ENCODE measurements at places on chromosomes 1 and 21.

GRCh38 chr21:40118527-40118926, 251.3 kb downstream of the PCP4 start:
- no peak for DNase-seq

DNA sequence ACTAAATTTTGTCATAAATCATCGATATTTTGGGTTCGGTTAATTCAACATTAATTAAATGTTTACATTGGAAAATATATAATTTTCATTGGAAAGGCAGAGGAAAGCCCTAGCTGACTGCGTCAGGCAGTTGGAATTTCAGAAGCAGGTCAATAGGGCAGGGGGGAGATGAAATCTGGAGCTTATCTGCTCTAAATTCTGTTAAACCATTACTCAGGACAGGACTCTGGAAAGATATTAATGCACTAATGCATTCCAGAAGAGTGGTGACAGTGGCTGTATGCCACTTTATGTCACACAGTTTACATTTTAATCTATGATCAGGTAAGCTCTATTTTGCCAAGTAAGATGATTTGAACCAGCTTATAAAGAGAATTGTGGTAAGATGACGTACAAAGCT, 153.0 kb upstream of the B3GALT2 start:
- DNase-seq = no peak

- no peak for DNase-seq
These were observed 18.0 kb upstream of the ST3GAL3 start for GRCh38 chr1:43689289-43689688.

GRCh38 chr1:205444931-205445645, 10.8 kb downstream of the BLACAT1 start:
- DNase-seq = no peak

GRCh38 chr1:183461350-183461749, 10.9 kb upstream of the SMG7 start:
- DNase-seq = no peak

- DNase-seq = no peak
These were observed 347.9 kb downstream of the LTN1 start for GRCh38 chr21:28644762-28645161.

DNA sequence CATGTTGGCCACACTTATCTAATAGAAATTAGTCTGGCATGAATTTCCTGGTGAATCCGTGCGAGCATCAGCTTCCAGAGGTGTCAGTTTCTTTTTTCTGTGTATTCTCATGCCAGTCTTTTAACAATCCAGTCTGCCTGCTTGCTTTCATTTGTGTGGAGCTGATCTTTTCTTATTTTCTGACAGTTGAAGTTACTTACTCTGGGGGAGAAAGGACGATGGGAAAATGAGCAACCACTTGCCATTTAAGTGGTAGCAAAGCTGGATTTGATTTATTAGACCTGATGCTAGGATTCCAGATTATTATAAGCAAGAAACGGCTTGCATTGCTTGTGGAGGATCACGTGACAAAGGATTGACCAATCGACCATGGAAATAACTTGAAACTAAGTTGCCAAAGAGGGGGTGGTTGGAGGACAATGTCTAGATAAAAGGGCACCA, 24.3 kb upstream of the APP start:
- no peak for DNase-seq

GRCh38 chr1:244388961-244389360, 62.7 kb downstream of the ADSS2 start:
- no peak for DNase-seq

DNA sequence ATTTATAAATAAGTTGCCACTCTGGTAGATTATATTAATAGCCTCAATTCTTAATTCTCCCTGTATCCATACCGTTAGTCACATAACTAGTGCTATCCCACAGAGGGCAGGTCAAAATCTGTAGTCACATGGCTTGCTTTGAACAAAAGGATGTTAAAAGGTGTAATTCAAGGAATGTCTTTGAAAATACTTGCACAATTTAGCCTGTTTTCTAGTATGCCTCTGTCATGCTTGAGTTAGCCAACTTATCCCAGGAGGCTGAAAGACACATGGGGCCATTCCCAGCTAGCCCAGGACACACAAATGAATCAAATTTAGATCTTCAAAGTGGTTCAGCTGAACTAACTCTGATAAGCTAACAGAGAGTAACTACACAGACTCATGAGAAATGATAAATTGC, 758.5 kb upstream of the NEGR1 start:
- no peak for DNase-seq

GRCh38 chr1:36149973-36150295, 648 bp upstream of the TRAPPC3 start:
- DNase-seq = no peak

DNA sequence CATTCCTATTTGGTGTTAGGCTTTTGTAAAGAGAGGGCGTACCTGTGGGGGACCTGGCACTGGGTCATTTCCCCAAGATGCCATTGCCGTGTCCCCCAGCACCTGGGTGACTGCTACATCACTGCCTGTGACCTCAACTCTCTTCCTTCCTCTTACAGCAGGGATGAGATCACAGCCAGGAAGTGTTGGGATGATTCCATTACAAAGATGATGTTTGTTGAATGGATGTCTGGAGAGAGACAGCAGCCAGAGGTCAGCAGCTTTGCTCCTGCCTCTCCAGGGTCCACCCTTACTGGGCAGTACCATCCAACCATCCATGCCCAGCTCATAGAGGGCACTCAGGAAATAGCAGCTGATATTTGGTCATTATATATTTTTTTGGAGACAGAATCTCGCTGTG, 35.1 kb downstream of the TMEM51 start:
- no peak for DNase-seq

DNA sequence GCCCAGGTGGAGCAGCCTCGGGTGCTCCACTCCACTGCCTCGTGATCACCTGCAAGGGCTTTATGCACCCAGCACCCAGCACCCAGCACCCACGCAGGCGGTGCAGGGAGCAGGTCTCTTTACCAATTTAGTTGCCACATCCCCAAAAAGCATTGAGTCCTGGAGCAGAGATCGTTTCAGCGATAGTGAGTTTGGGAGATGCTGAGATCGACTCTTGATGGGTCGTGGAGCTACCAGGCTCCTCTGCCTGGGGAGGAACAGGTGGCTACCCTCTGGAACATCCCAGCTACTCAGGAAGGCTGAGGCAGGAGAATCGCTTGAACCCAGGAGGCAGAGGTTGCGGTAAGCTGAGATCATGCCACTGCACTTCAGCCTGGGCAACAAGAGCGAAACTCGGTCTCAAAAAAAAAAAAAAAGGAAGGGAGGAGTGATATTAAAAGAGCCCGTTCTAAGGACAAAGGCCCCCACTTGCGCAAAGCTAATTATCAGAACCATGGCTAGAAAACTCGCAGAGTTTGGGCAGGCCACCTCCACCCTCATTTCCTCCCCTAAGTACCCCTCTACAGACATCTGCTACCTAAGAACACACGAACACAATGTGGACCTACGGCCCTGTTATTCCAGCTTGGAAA, 106.5 kb upstream of the SLC45A1 start:
- no peak for DNase-seq

GRCh38 chr1:91440847-91441246, 36.2 kb upstream of the HFM1 start:
- no peak for DNase-seq

- no peak for DNase-seq
These were observed 129.8 kb upstream of the CHODL start for GRCh38 chr21:18114810-18115209.

DNA sequence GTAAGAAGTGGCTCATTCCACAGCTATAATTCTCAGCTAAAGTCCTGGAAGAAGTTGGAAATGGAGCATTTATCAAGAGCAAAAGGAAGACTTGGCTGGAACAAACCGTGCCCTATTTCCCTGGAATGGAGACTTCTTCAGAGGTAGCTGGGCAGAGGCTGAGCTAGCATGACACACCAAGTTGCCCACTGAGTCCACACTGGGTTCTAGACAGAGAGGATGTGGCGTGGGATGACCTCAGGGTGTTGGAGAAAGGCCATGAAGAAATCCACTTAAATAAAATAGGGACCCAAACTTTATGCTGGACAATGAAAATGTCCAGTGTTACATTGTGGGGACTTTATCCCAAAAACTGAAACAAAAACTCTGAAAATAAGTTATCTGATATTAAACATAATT, 116.2 kb downstream of the KCNJ6 start:
- DNase-seq = no peak

GRCh38 chr1:10901091-10901890, 104.8 kb upstream of the CASZ1 start:
- DNase-seq = no peak

- DNase-seq = no peak
These were observed 113.0 kb downstream of the SYT2 start for GRCh38 chr1:202597090-202597761.

All from stimulated activated naive CD4-positive, alpha-beta T cell (primary cell).